ENCODE measurements at places on chromosomes 2 and 18. TPM values are rescaled to one million over a fixed set of nuclear protein-coding genes. Genes with fewer than 3 reads are reported as not detected.

The GLB1L gene
- total RNA-seq, result 23.4 TPM

The ALLC gene
- not detected for total RNA-seq

The MTLN gene
- 28.8 TPM for total RNA-seq

The GKN2 gene
- total RNA-seq, result 0.22 TPM

The ARHGEF33 gene
- 0.22 TPM for total RNA-seq

The C2orf81 gene
- total RNA-seq, result 1.6 TPM

The COL4A4 gene
- total RNA-seq, result 0.14 TPM

The EMX1 gene
- total RNA-seq, result not detected

The MPP4 gene
- total RNA-seq, result 0.44 TPM

The NEB gene
- 0.29 TPM for total RNA-seq

The HADHA gene
- total RNA-seq, result 115 TPM

The HADHB gene
- total RNA-seq, result 88.6 TPM

The TTR gene
- total RNA-seq, result not detected

The RPL31 gene
- total RNA-seq, result 320 TPM

The DPY30 gene
- total RNA-seq, result 34.8 TPM

The RHOB gene
- total RNA-seq, result 189 TPM

The GPBAR1 gene
- 0.22 TPM for total RNA-seq

The GATA6 gene
- 7.7 TPM for total RNA-seq

The TXNDC2 gene
- 0.22 TPM for total RNA-seq

The FOSL2 gene
- total RNA-seq, result 38.4 TPM

The ICA1L gene
- 3.9 TPM for total RNA-seq

The SMAD2 gene
- total RNA-seq, result 91.0 TPM

The SH2D6 gene
- total RNA-seq, result not detected

The SP140L gene
- 13.8 TPM for total RNA-seq

The CD302 gene
- total RNA-seq, result 4.2 TPM

The CHRNA1 gene
- total RNA-seq, result 0.66 TPM

The NEU4 gene
- total RNA-seq, result not detected

The CFAP221 gene
- total RNA-seq, result not detected

The ASB18 gene
- not detected for total RNA-seq

The IFIH1 gene
- total RNA-seq, result 9.3 TPM

The NCKAP5 gene
- 21.6 TPM for total RNA-seq

The HNMT gene
- 20.3 TPM for total RNA-seq

The DSG1 gene
- not detected for total RNA-seq

The ABCG8 gene
- total RNA-seq, result not detected

The LIMS2 gene
- total RNA-seq, result 9.6 TPM

The RESP18 gene
- not detected for total RNA-seq

The TEKT4 gene
- not detected for total RNA-seq

The IL36G gene
- not detected for total RNA-seq

The OTOS gene
- not detected for total RNA-seq

The EN1 gene
- total RNA-seq, result not detected

The ALPG gene
- not detected for total RNA-seq

The MYO5B gene
- 0.66 TPM for total RNA-seq

The NETO1 gene
- 0.72 TPM for total RNA-seq

The DYNAP gene
- total RNA-seq, result not detected

The DAPL1 gene
- total RNA-seq, result not detected

The CYRIA gene
- total RNA-seq, result 0.43 TPM

The ITGA6 gene
- total RNA-seq, result 7.2 TPM

The SKOR2 gene
- total RNA-seq, result not detected

The PIEZO2 gene
- 23.2 TPM for total RNA-seq

The SKA1 gene
- 2.0 TPM for total RNA-seq

The CYB5A gene
- total RNA-seq, result 142 TPM

The TTN gene
- total RNA-seq, result under 0.01 TPM

The KATNAL2 gene
- total RNA-seq, result 1.6 TPM

The ANKRD62 gene
- not detected for total RNA-seq

The HOXD9 gene
- 1.7 TPM for total RNA-seq

The FAM136A gene
- total RNA-seq, result 18.2 TPM

The TMEM150A gene
- total RNA-seq, result 17.7 TPM
